Endothelial cell of umbilical vein (primary cell): ENCODE measurements at places on chromosomes 1 and 21. TPM values are rescaled to one million over a fixed set of nuclear protein-coding genes. Genes with fewer than 3 reads are reported as not detected.
A peak's percentile ranks its signal among the peaks of the same experiment; 100 is the strongest.

DNA sequence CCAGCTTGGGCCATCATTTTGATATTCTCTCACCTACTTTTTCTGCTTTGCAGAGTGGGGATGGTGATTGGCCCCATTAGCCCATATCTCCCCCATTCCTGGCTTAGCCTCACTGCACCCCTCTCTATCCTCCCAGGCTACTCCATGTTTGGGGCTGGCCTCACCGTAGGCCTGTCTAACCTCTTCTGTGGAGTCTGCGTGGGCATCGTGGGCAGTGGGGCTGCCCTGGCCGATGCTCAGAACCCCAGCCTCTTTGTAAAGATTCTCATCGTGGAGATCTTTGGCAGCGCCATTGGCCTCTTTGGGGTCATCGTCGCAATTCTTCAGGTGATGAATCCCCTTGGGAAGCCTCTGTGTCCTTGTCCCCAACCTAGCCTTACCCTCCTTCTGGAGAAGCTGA lies 2.1 kb upstream of the B4GALT2 start:
- peaks cover 31% of the 10 kb centered on the region for H3K4me1 ChIP-seq
- no peak for DNase-seq
- H3K36me3 ChIP-seq = no peaks in the 10 kb centered on the region
- no peaks in the 10 kb centered on the region for H3K27me3 ChIP-seq

DNA sequence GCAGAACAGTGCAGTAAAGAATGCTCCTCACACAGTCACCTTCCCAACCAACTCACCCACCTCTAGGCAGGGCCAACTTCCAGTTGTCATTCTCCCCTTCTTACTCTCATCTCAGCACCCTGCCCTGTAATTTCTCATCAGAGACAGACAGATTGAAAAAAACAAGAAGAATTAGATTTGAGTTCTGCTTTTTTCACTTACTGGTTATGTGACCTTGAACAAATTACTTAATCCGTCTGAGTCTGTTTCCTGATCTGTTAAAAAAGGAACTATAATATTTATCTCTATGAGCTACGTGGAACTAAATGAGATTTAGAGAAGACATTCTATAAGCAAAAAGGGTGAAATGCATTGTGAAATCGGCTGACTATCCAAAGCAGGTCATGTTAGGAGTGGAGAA lies 330.3 kb downstream of the ZNF326 start:
- H3K4me1 ChIP-seq = no peaks in the 10 kb centered on the region
- H3K27ac ChIP-seq = no peak overlapping the region
- no peak for DNase-seq

GRCh38 chr1:12309783-12310742 lies 80.2 kb downstream of the VPS13D start:
- DNase-seq = peak; percentile 33
- no peak overlapping the region for H3K4me3 ChIP-seq
- H3K27ac ChIP-seq = no peak overlapping the region
- H3K27me3 ChIP-seq = no peaks in the 10 kb centered on the region

DNA sequence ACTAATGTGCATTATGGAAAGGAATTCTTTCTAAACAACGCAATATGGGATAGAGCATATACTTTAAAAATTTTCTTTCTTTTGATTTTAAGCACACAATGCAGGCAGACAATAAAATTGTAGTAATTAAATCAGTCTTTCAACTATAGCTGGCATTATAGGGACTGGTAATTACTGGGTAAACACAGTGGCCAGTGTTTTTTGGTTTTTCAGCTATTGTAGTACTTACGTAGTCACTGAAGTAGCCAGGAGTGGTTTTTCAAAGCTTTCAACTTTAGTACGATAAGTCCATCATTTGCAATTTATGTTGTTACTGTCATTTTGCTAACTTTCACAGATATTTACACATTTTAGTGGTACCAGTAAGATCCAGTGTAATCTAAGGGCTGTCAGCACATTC lies 50.6 kb downstream of the RAB3GAP2 start:
- peaks cover 1% of the 10 kb centered on the region for H3K36me3 ChIP-seq
- no peaks in the 10 kb centered on the region for H3K4me1 ChIP-seq
- no peak overlapping the region for H3K4me3 ChIP-seq
- no peak for DNase-seq

The DYRK1A gene
- 51.8 TPM in 2 replicates for total RNA-seq

The C1orf210 gene
- not detected in 2 replicates for total RNA-seq

DNA sequence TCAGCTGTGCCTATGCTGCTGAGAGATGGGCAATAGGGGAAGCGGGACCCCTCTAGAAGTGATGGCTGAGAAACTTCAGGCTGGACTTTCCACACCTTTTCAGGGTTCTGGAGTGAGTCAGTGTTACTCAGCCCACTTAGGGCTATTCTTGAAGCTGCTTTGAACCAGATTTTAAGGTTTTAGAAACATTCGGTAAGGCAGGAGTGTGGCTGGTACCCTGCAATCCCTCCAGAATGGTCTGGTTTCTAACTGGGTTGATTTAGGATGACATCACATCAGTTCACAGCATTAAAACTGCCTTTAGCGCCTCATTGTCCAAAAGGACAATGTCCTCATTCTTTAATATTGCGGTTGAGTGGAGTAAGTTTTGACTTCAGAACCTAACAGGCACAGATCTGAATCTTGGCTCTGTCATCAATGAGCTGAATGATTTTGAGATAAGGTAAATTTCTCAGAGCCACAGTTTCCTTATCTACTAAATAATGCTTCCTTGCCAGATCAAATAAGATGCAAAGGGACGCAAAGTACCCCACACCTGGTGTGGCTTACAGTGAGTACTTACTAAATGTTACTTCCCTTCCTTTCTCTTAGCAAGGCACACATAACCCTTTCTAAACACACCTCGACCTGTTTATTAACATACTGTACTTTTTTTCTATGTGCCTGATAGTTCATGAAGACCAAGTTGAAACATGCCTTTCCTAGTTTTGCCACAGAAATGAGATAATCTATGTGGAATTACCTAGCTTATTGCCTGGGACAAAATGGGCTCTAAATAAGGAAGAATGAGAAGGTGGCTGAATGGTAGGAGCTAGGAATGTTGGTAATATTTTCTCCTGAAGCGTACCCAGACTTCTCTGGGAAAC lies 209.8 kb downstream of the ROR1 start:
- H3K36me3 ChIP-seq = no peaks in the 10 kb centered on the region
- no peaks in the 10 kb centered on the region for H3K4me1 ChIP-seq
- H3K4me3 ChIP-seq = no peak overlapping the region

The PAX7 gene
- not detected in 2 replicates for total RNA-seq

GRCh38 chr1:59752556-59753414 lies 62.0 kb upstream of the HOOK1 start:
- no peak overlapping the region for H3K4me3 ChIP-seq
- DNase-seq = no peak
- no peak overlapping the region for H3K27ac ChIP-seq
- H3K4me1 ChIP-seq = peaks cover 30% of the 10 kb centered on the region

GRCh38 chr1:177569476-177569875 lies 398.7 kb downstream of the BRINP2 start:
- no peak for DNase-seq
- no peak overlapping the region for H3K4me3 ChIP-seq
- H3K4me1 ChIP-seq = no peaks in the 10 kb centered on the region
- H3K27ac ChIP-seq = no peak overlapping the region

DNA sequence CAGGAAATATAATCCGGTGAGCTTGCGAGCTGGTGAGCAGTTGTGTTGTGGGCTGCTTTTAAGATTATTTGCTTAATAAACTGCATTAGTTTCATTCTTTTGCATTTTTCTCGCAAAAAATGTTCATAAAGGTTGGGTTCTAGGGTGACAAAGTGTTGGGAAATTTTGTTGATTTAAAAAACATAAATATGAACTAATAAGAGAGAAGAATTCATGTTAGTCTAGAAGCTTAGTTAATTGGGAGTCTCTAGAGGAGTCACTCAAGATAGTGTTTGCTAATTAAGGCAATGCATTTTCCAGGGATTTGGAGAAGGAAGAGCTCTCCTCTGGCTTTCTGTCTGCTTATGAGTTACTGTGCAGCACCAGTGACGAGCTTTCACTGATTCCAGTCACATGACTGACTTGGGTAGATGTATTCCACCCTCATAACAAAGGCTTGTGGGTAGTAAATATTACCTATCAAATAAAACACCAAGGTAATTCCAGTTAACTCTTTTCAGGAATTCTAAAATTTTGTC lies 417.0 kb downstream of the PTBP2 start:
- DNase-seq = no peak
- H3K36me3 ChIP-seq = no peaks in the 10 kb centered on the region
- peaks cover 10% of the 10 kb centered on the region for H3K4me1 ChIP-seq
